Cardiac muscle cell (in vitro differentiated cells and primary cell): ENCODE measurements at places on chromosomes 1 and 21.
A peak's percentile ranks its signal among the peaks of the same experiment; 100 is the strongest.

- no peaks in the 10 kb centered on the region for H3K36me3 ChIP-seq
- no peaks in the 10 kb centered on the region for H3K4me1 ChIP-seq
- no peak overlapping the region for H3K27ac ChIP-seq
- H3K4me3 ChIP-seq = no peak overlapping the region
- DNase-seq = no peak
Measured at GRCh38 chr1:199784138-199784895, 243.2 kb upstream of the NR5A2 start.

DNA sequence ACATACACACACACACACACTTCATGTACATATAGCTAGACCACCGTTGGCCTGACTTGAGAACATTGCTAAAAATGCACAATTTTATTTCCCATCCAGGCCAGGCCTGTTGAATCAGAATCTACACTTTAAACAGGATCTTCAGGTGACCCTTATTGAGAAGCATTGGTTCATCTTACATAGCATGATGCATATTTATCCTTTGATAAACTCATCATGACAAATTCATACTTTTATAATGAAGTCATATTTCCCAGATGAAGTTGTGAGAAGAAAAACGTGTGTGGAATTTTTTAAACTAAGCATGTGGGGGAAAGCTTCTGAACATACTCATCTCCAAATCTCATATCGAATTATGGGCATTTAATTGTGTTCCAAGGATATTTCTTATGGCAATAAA is 877.7 kb downstream of the MRPL39 start:
- H3K36me3 ChIP-seq = no peaks in the 10 kb centered on the region
- DNase-seq = no peak
- no peak overlapping the region for H3K27ac ChIP-seq
- no peaks in the 10 kb centered on the region for H3K27me3 ChIP-seq
- no peaks in the 10 kb centered on the region for H3K4me1 ChIP-seq
- H3K4me3 ChIP-seq = no peak overlapping the region

GRCh38 chr1:188154761-188155160 is 1326.0 kb downstream of the PLA2G4A start:
- DNase-seq = no peak
- H3K27me3 ChIP-seq = no peaks in the 10 kb centered on the region
- no peaks in the 10 kb centered on the region for H3K4me1 ChIP-seq
- H3K4me3 ChIP-seq = no peak overlapping the region

DNA sequence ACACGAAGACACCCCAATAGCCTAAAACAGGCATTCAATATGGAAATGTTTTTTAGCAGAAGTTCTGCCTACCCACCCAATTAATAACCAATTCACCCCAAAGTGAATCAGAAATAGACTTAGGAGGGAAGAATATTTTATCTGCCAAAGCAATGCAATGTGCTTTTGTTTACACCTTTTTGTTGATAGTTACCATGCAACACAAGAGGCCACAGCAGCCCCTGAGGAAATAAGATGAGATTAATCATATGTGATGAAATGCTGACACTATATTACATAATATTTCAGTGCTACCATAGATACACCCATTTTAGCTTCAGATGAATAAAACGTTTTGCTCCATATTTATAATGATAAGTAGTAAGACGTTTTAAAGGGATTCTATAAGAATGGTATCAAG is 60.9 kb upstream of the RGS2 start:
- peaks cover 9% of the 10 kb centered on the region for H3K4me1 ChIP-seq
- H3K27ac ChIP-seq = no peak overlapping the region
- no peaks in the 10 kb centered on the region for H3K36me3 ChIP-seq
- no peaks in the 10 kb centered on the region for H3K27me3 ChIP-seq
- peak; percentile 78 for DNase-seq

DNA sequence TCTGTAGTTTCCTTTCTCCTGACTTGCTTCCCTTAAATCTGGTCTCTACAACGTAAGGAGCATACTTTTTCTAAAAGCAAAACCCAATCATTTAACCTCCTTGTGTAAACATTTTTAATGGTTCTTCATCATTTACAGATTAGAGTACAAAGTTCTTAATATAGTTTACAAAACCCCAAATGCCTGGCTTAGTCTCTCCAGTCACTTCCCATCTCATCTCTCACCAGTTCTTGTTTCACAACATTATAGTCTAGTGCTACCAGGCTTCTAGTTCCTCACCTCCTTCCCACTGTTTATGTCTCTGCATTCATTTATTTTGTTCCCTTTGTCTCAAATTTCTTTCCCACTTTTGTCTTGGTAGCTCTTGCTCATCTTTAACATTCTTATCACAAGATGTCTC is 168.4 kb downstream of the FASLG start:
- no peaks in the 10 kb centered on the region for H3K27me3 ChIP-seq
- no peak overlapping the region for H3K27ac ChIP-seq
- H3K4me3 ChIP-seq = no peak overlapping the region
- no peak for DNase-seq

DNA sequence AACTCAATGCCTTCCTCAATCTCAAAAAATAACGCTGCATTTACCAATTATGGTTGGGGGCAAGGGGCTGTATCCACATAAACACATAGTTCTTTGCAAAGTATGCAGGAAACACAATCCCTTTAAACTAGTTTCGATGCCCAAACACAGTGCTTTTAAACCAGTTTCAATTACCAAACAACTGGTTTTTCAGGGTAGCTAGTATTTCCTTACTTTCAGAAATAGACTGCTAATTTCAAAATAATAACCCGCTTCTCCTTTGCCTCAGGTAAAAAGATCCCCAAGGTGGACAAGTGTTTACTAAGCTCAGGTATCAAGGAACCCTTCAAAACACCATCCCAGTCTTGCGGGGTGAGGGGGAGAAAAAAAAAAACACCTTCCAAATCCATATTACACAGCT is 2.8 kb downstream of the SIPA1L2 start:
- H3K4me3 ChIP-seq = peak overlapping the region; percentile 75
- no peaks in the 10 kb centered on the region for H3K27me3 ChIP-seq
- no peaks in the 10 kb centered on the region for H3K36me3 ChIP-seq
- no peak overlapping the region for H3K27ac ChIP-seq

GRCh38 chr1:26938004-26938658 is 16.6 kb downstream of the NUDC start:
- peak overlapping the region; percentile 72 for H3K27ac ChIP-seq
- no peak overlapping the region for H3K4me3 ChIP-seq
- no peaks in the 10 kb centered on the region for H3K4me1 ChIP-seq
- peaks cover 19% of the 10 kb centered on the region for H3K36me3 ChIP-seq
- peak; percentile 3 for DNase-seq

GRCh38 chr1:157880621-157881020 is 39.0 kb upstream of the CD5L start:
- H3K4me1 ChIP-seq = no peaks in the 10 kb centered on the region
- no peak overlapping the region for H3K27ac ChIP-seq

DNA sequence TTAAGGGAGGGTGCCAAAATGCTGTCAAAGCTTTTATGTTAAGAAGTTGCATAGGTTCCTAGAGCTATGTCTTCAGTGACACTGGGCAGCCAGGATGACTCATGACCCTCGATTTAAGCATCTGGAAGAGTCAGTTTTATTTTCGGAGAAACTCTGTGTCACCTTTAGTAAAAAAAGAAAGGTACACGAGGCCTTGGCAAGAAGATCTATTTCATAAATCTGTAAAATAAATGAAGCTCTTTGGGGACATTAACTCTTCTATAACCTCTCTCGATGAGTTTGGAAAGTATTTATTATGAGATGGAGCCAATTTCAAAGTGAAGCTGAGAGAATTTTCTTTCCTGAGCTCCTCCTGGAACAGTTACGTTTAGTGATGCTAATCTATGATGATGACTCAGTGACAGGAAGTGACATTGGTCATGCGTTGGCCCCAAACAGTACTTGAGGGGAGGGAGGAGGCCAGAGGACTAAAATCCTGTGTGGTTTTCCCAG is 156.5 kb downstream of the HLX start:
- H3K4me1 ChIP-seq = no peaks in the 10 kb centered on the region
- no peak overlapping the region for H3K4me3 ChIP-seq
- H3K36me3 ChIP-seq = no peaks in the 10 kb centered on the region
- H3K27ac ChIP-seq = no peak overlapping the region
- DNase-seq = no peak
- no peaks in the 10 kb centered on the region for H3K27me3 ChIP-seq

DNA sequence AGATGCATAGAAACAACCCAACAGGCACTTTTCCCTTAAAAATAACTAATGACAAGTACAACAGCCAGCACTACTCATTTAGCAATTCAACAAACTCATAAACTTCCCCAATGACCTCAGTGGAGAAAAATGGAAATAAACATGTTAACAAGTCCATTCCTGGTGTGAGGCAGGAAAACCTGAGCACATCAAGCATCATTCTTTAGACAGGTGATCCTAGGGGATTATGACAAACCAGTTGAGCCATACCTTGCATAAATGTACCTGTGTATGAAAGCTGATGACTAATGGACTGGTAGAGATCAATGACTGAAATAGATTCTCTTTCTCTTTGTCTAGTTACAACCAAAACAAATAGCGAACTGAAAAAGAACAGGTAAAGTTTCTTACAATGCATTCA is 7.0 kb downstream of the COL24A1 start:
- H3K4me1 ChIP-seq = no peaks in the 10 kb centered on the region
- no peak overlapping the region for H3K27ac ChIP-seq
- DNase-seq = no peak
- no peak overlapping the region for H3K4me3 ChIP-seq

DNA sequence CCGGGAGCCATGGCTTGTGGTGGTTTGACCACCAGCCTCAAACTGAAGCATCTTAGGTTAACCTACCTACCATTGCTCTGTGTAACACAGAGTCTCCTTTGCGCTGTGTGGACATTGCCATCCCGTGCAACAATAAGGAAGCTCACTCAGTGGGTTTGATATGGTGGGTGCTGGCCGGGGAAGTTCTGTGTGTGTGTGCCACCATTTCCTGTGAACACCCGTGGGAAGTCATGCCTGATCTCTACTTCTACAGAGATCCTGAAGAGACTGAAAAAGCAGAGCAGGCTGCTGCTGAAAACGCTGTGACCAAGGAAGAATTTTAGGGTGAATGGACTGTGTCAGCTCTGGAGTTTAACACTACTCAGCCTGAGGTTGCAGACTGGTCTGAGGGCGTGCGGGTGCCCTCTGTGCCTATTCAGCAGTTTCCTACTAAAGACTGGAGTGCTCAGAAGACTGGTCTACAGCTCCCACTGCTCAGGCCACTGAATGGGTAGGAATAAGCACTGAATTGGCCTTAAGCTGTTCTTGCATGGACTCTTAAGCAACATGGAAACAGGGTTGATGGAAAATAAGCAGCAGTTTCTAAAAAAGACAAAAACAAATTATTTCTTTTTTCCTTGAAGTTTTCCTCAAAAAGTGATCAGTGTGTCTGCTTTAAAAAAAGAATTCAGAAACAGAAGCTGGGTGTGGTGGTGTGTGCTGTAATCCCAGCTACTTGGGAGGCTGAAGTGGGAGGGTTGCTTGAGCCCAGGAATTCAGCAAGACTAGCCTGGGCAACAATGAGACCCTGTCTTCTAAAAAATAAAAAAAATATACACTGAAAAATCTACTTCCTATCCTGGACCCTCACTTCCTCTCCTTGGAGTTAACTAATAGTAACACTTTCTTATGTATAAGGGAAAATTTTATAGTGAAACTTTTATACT is 14.6 kb downstream of the CEP350 start:
- no peak overlapping the region for H3K27ac ChIP-seq
- no peak overlapping the region for H3K4me3 ChIP-seq
- no peaks in the 10 kb centered on the region for H3K36me3 ChIP-seq

- H3K4me3 ChIP-seq = no peak overlapping the region
- DNase-seq = peak; percentile 31
- no peaks in the 10 kb centered on the region for H3K4me1 ChIP-seq
- peaks cover 8% of the 10 kb centered on the region for H3K27me3 ChIP-seq
- H3K36me3 ChIP-seq = no peaks in the 10 kb centered on the region
Measured at GRCh38 chr1:2046174-2046917, 3.9 kb upstream of the PRKCZ start.

DNA sequence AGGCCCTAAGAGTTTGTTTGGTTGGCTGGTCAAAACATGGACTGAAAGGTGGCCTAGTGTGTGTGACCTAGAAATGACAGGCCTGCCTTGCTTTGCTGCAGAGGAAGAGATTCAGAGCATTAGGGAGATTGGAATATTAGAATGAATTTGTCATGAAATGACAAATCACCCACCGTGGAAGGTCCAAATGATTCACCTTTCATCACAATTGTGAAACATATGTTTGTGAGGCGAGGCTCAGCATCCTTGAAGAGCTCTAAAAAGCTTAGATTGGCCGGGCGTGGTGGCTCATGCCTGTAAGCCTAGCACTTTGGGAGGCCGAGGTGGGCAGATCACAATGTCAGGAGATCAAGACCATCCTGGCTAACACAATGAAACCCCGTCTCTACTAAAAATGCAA is 5.5 kb downstream of the LCE1B start:
- no peak overlapping the region for H3K27ac ChIP-seq
- no peaks in the 10 kb centered on the region for H3K4me1 ChIP-seq
- no peaks in the 10 kb centered on the region for H3K36me3 ChIP-seq
- DNase-seq = no peak

DNA sequence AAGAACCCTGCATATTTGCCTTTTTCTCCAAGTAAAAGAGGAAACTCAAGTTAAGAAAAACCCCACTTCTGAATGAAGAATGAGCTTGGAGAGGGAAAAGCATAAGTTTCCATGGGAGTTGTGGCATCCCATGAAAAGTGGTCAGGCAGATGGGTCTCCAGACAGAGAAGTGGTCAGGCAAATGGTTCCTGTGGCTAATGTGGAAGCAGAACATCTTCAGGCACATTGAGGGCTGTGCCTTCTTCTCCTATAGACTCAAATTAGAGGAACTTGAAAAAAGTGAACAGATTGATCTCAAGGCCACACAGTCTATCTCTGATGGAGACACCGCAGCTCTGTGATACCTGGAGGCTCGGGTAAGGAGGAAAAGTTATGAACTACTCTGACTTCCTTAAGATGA is 55.7 kb upstream of the KIRREL1 start:
- no peak overlapping the region for H3K4me3 ChIP-seq
- no peaks in the 10 kb centered on the region for H3K36me3 ChIP-seq
- peaks cover 2% of the 10 kb centered on the region for H3K27me3 ChIP-seq
- no peak overlapping the region for H3K27ac ChIP-seq
- no peaks in the 10 kb centered on the region for H3K4me1 ChIP-seq

GRCh38 chr1:234069760-234070159 is 165.3 kb downstream of the SLC35F3 start:
- no peak overlapping the region for H3K4me3 ChIP-seq
- no peak for DNase-seq
- H3K4me1 ChIP-seq = no peaks in the 10 kb centered on the region
- no peak overlapping the region for H3K27ac ChIP-seq
- no peaks in the 10 kb centered on the region for H3K36me3 ChIP-seq
